ENCODE measurements at places on chromosomes 12 and 14. TPM values are rescaled to one million over a fixed set of nuclear protein-coding genes. Genes with fewer than 3 reads are reported as not detected.

The MMP14 gene
- not detected for total RNA-seq

The PZP gene
- total RNA-seq, result not detected

The VRK1 gene
- total RNA-seq, result 57.2 TPM

The ETFBKMT gene
- total RNA-seq, result 0.81 TPM

The NYNRIN gene
- 0.03 TPM for total RNA-seq

The LYZ gene
- not detected for total RNA-seq

The KLHL28 gene
- 1.8 TPM for total RNA-seq

The ENDOU gene
- total RNA-seq, result not detected

The GARIN6 gene
- total RNA-seq, result not detected

The PPP1R1A gene
- total RNA-seq, result 9.2 TPM

The RAB15 gene
- 2.9 TPM for total RNA-seq

The OVCH1 gene
- total RNA-seq, result not detected

The SCNN1A gene
- 5.7 TPM for total RNA-seq

The COQ6 gene
- 16.4 TPM for total RNA-seq

The NCKAP5L gene
- 5.8 TPM for total RNA-seq

The CCDC60 gene
- not detected for total RNA-seq

The ELK3 gene
- 2.0 TPM for total RNA-seq

The PLCZ1 gene
- total RNA-seq, result not detected

The AGAP2 gene
- total RNA-seq, result 0.46 TPM

The LALBA gene
- not detected for total RNA-seq

The TCL1B gene
- not detected for total RNA-seq

The CD163L1 gene
- total RNA-seq, result 4.2 TPM

The SLC10A1 gene
- not detected for total RNA-seq

The IGF1 gene
- total RNA-seq, result not detected

The CLEC9A gene
- total RNA-seq, result not detected

The GCN1 gene
- 44.3 TPM for total RNA-seq
